ENCODE measurements at places on chromosomes 3 and 15.

GRCh38 chr15:85025516-85026251 is 44.0 kb downstream of the PDE8A start:
- no peak for DNase-seq

GRCh38 chr3:177610262-177610661 is 413.0 kb upstream of the TBL1XR1 start:
- no peak for DNase-seq

- no peak for DNase-seq
Measured at GRCh38 chr3:140244893-140245292, 309.9 kb downstream of the CLSTN2 start.

DNA sequence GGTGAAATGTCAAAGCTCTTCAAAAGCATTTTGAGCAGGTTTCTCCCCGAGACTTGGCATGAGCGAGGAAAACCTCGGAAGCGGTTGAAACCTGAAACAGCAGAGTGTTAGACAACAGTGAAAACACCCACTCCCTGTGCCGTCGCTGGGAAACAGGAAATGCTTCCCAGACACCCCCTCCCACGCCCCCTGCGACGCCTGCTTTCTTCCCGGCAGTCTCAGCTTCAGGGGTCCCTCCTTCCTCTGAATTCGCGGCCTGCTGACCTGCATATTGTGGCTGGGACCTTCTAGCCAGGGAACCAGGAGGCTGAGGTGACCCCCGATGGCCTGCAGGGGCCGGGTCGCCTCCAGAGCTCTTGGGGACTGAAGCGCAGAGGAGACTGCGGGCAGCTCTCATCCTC is 250.6 kb upstream of the LYSMD4 start:
- no peak for DNase-seq

GRCh38 chr15:73560501-73561117 is 72.6 kb downstream of the NPTN start:
- DNase-seq: peak; percentile 75

GRCh38 chr3:112519424-112520001 is 20.2 kb upstream of the BTLA start:
- peak; percentile 61 for DNase-seq

- no peak for DNase-seq
Measured at GRCh38 chr3:100893590-100893989, 99.6 kb downstream of the ABI3BP start.

GRCh38 chr3:176078906-176079305 is 1118.4 kb downstream of the TBL1XR1 start:
- no peak for DNase-seq

DNA sequence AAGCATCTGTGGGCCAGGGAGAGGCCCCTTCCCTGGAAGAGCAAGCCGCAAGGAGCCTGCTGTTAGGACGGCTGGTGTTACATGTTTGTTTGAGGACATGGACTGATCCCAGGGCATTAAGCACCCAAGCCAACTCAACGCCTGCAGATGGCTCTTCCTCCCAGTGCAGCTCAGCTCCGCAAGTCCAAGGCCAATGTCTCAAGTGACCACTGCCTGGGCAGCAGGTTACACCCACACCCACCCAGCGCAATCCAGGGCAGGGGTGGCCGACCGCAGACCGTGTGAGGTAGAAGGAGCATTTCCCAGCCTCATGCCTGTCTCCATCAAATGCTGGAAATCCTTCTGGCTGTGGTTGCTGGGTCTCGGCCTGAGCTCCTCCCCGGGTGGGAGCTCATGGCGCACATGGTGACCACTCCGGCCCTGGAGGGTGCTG is 14.5 kb downstream of the GP5 start:
- no peak for DNase-seq

DNA sequence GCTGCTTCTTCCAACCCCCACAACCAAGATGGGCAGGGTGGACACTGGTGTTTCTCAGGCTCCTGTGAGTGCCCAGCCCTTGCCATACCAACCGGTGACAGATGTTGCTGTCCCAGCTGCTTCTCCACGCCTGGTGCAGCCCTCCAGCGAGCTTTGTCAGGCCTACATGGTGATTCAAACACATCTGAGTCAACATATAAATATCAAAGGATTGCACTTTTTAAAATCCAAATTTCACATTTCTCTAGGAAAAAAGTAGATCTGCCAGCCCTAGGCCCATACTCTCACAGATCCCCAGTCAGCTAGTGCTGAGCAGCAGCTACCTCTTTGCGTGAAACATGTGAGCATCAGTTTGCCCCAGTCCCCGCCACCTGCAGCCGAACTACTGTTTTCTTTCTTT is 52.7 kb downstream of the RPN1 start:
- no peak for DNase-seq

DNA sequence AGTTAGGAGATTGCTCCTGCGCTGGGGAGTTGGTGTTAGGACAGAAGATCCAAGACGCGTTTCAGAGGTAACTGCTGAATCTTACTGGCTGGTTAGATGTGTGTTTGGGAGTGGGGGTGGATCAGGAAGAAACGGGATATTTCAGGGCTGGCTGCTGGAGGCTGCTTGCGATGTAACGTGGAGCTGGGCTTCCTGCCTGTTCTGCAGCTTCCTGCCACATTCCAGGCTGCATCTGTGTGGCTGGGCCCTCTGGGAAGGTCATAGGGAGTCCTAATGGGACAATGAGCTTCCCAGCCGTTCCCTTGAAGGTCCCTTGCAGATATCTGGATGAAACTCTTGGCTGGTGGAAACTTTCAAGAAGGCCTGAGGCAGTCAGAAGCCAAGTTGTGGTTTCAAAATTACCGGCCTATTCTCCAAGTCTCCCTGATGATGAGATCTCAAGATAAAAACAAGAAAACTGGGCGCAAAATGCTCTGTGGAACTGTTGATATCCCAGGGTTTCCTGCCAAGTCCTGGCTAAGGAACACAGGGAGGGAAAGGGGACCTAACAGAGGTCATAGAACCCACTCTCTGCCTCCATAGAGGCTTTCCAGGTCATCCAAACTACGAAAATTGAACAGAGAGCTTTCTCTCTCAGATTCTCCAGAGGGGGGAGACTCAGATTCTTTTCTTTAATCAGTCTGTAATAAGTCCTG is 67.0 kb downstream of the NOX5 start:
- DNase-seq: no peak

- no peak for DNase-seq
Measured at GRCh38 chr3:133717424-133717823, 28.8 kb upstream of the TF start.

DNA sequence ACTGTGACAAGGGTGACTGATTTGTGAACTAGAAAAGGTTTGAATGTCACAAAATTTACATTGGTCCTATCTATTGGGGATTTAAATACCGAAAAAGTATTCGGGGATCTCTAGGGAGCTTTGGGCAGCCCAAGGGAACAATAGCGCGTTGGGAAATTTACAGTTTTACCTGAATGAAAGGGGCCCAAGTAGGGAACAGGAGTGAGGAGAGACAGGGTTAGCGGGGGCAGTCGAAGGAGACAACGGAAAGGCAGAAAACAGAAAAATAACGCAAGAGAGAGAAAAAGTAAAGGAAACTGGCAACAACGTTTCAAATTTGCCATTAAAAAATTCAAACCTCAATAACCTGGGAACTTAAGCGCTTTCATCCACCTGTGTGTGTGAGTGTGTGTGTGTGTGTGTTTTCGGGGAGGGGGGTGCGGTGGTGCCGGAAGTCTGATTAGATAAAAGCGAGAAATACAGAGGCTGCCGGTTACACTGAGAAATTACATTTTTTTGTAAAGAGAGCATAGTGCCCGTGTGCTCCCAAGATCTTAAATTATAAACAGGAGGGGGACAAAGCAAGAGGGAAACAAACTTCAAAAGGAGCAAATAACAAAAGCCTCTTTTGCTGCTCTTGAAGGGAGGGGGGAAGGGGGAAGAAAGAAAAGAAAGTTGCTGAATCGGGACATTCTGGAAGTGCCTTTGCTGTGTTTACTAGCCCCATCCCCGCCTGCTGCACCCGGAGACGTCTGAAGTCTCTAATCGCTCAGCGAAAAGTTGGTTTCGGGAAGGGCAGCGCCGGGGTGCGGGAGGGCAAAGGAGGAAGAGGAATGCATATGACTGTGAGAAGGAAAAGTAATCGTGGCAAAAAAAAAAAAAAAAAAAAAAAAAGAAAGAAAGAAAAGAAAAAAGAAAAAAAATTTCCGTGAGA is 721 bp upstream of the ZIC1 start:
- no peak for DNase-seq

DNA sequence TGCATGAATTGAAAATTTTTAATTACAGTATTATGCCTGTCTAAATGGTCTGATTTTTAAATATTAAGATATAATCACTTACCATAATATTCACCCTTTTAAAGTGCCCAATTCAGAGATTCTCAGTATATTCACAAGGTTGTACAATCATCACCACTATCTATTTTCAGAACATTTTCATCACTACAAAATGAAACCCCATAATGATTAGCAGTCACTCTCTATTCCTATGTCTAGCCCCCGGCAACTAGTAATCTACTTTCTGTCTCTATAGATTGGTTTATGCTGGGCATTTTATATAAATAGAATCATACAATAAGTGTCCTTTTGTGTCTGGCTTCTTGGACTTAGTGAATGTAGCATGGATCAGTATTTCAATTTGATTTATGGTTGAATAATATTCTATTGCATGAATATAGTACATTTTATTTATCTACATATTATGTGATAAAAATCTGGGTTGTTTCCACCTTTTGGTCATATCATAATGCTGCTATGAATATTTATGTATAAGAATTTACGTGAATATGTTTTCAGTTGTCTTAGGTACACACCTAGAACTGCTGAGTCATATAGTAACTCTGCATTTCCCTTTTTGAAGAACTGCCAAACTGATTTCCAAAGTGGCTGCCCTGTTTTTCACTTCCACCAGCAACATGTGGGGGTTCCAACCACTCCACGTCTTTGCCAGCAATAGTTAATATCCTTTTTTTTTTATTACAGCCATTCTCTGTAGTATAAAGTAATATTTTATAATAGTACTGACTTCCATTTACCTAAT is 485.7 kb upstream of the ZNF385D start:
- DNase-seq: no peak

DNA sequence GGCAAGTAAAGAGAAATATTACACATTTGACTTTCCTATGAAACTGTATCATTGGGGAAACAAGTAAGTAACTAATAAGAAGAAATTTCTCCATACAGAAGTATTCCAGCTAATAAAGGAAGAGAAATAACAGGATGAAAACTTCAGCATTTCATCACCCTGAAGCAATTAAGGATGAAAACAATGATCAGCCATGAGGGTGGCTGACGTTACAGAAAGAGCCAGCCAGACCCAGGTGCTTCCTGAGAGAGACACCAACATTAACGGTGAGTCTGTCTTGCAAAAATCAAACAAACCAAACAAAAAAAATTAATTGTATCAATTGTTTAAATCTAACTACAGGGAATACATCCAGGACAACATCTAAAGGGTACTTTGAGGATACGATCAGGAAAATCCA is 190.0 kb downstream of the ARRDC4 start:
- DNase-seq: no peak

DNA sequence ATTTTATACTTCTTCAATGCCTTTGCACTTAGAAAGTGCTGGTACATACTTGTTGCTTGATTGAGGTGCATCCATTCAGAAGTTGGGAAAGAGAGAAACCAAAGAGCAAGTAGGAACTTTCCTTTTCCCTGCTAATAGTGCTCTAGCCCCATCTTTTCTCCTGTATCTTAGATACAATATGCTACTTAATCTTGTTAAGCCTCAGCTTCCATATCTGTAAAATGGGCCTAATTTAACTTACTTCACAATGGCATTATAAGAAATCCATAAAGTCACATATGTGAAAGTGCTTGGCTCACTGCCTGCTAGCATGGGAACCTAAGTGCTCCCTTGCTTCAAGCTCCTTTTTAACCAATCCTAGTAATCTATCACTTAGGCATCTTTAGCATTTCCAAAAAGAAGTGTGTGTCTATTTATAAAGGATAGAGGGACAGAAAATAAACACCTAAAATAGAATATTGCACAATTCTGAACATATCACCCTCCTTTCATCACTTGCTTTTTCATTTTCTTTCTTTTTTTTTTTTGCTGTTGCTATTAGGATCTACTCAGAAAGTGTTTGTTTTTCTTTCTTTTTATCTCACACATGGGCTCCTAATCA is 28.1 kb downstream of the KCNAB1 start:
- DNase-seq: no peak

- DNase-seq: no peak
Measured at GRCh38 chr3:120280026-120280425, 5.0 kb downstream of the GPR156 start.

- no peak for DNase-seq
Measured at GRCh38 chr3:16401273-16401672, 112.2 kb downstream of the RFTN1 start.

DNA sequence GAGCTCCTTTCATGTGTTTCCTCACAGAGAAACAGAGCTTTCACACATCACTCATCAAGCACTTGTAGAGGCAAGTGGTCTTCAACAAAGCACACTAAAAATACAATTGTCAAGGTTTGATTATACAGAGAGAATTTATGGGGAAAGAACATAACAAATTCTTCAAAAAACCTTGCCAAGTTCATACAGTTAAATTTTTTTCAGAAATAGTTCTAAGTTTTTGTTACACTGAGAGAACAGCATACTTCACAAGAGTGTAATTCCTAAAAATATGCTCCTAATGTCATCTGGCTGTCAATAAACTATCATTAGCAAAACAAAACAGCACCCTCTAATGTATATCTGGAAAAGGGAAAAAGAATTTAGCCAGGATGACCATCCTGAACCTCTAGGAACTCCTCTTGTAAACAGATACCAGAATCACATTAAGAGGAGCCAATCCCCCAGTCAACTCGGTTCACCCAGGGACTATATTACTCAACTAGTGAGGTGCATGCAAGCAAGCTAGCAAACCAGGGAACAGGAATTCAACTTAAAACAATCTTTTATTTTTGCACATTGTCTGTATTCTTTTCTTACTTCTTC is 63.3 kb downstream of the RAD18 start:
- no peak for DNase-seq

DNA sequence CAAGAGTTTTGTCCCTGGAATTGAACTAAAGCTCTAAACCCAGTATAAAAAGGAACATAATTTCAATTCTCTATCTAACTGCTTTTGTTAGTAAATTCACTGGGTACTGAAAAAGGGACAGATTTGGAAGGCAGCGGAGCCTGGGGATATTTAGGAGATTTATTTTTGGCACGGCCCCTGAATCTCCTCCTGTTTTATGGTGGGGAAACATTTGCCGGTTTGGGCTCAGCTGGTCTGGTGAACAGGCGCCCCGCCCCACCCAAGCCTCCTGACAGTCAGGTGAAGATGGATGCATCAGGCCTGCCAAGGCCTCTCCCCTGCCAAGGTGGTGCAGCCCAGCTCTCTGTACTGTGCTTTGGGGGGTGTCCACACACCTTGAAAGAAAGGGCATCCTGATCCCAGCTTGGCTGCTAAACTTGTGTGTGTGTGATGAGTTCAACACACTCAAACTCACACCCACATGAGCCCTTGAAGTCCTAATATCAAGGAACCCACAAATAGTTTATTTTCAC is 46.3 kb downstream of the EBLN2 start:
- DNase-seq: peak; percentile 7

DNA sequence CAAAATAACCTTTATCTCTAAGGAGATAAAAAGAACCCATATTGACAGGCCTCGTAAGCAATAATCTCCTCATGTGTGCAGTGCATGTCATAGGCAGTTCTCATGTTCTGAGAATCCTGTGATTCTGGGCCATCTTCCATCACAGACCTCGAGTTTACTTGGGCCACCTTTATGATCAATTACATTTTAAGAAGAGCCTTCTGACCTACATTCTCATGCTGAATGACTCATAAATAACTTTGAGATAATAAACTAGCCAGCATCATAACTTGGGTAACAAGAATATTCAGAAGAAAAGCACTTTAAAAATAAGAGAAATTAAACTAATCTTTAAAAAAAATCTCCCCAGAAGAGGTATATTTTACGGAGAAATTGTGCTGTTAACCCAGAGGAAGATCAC is 310.7 kb upstream of the ZNF717 start:
- DNase-seq: no peak

GRCh38 chr3:138509586-138509985 is 75.2 kb downstream of the ESYT3 start:
- no peak for DNase-seq

Measured in NCI-H1694 treated with DMSO at 0.1 percent for 48 hours (cell line).